ENCODE measurements at places on chromosomes 7 and 10.

GRCh38 chr7:103077318-103077717 is 2.4 kb downstream of the ARMC10 start:
- no peak for DNase-seq

DNA sequence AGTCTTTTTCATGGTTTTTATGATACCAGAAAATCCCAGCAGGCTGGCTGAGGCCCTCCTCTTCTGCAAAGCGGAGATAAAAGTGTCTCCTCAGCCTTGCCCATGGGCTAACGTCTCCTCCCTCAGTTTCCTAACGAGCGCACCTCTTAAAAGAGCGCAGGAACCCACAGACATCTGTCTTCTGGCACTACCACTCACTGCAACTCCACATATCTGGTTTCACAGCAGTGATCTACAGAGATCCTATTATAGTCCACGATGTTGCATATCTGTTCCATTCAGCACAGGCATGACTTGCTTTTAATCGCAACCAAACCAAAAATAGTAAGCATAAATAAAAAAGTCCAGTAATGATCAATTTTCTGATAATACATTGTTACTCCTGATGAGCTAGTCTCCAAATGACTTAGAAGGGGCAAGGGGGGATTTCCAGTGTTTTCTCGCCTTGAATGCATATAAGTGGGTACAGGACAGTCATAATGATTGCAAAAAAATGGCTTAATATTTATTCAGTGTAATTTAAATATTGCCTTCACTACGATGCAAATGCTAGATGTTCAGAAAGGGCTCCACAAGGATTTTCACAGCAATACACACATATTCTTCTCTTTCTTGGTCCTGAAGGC is 20.9 kb downstream of the ANKRD22 start:
- peak; percentile 19 for DNase-seq

GRCh38 chr10:76210211-76210610 is 778.8 kb downstream of the LRMDA start:
- DNase-seq, result no peak

GRCh38 chr10:72695496-72695895 is 3.6 kb downstream of the MCU start:
- DNase-seq, result no peak

DNA sequence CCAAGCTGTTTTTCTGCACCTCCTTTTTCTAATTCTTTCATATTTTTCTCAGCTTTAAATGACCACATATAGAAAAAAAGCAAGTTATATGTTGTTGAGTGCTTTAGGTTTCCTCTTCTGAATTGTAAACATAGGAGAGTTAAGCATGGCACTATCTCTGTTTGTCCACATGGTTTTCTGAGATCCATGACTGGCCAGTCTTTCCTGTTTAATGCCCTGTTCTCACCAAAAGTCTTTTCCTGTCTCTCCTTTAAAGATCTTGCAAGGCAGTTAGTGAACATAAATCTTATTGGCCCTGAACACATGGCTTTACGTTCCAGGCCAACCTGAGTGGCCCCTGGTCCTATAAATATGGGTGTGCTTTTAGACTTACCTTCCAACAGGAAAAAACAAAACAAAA is 19.4 kb downstream of the TRPV5 start:
- DNase-seq, result no peak

DNA sequence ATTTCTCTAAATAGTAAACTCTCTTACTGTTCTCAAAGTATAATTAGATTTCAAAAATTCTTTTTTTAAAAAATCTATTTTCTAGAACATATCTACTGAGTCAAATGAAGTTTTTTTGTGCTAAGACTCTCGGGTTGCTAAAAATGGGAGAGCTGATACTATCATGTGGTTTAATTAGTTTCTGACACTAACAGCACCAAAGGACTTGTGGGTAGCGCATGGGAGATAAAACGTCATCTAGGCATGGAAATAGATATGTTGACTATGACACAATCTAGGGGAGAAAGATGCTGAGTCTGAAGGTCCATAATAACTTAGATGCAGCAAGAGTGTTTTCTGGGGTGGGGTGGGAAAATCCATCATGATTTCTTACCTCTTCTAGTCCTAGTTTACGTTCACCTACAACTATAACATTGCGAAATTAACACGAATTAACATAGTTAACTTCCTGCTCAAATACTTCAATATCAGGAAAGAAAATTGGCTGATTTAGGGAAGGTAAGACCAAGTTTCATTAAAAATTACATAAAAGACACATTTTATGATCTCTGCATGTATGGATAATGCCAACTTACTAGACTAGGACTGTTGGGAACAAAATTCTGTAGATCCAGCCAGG is 14.3 kb upstream of the ARMC3 start:
- no peak for DNase-seq

DNA sequence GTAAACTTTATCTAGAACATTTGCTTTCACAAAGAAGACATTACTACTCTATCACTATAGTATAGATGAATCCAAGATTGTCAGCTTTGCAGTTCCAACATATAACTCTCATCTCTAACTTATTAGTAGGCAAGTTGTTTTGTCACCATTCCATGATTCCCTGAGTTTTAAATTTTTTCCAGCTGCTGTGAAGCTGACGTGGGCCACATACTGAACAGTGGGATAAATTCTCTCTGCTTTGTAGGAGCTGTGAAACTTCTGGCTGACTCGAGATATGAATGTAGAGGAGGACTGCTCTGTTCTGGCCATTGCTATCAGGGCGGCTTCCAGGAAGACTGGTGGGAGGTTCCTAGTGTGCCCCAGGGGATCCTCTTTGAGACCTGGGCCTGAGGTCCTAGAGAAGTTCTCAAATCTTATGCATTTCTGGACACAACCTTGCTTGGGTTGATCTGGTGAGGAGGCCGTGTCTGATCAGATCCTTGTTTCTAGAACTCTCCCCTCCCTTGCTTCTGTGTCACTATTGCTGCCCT is 58.0 kb downstream of the LSMEM1 start:
- DNase-seq, result no peak

DNA sequence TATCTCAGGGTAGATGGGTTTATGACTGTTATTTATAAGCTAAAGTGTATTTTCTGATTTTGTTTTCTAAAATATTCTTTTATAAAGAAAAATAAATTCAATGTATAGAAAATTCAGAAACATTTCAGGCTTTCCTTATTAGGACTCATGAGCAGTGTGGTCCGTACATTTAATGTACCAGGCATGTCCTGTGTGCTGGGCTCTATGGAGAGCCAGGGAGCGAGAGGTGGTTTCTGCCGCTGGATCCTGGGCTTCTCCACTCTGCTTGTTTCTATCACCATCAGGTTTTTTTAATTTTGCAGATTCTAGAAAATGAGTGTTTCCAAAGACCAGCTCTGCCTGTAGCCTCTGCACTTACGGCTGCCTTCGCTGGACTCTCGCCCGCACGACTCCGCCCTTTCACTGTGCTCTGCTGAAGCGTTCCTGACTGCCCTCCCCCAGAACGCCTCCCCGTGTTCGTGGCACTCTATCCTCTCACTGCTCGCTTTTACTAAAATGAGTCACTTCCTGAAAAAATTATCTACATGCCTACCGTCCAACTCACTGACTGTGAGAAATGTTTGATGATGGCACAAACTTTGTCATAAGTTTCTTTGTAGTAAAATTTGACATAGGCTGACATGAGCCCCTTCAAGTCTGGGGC is 188.5 kb downstream of the ZMYND11 start:
- peak; percentile 27 for DNase-seq

DNA sequence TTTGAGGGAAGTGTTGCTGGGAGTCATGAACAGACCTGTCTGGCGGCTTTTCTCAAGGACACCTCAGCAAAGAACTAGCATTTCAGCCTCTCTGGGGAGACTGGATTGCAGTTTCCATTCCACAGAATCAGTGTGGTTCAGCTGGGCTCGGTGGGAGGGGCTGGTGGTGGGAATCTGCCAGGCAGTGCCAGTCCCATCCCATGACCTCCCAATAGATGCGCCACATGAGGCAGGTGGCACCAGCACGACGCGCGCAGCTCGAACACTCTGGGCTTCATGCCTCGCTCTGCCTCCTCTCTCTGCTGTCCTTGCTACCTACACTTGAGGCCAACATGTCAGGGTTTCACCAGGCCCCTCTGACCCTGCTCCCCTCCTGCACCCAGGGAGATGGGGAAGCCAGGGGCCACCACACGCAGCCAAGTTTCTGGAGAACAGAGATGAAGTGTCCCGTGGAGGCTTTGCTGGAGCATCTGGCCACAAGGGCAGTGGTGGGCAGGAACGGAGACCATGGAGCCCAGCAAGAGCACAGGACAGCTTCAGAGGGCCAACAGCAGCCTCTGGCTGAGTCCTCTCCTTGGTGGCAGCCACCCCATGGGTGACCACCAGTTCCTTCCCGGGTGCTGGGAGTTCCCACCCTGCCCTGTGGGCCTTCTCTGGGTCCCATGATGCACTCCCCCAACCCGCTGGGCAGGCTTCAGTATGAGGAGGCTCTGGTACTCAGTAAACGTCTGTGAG is 2.3 kb downstream of the NACAD start:
- no peak for DNase-seq

GRCh38 chr7:128954150-128954549 is 16.4 kb downstream of the IRF5 start:
- DNase-seq, result no peak

DNA sequence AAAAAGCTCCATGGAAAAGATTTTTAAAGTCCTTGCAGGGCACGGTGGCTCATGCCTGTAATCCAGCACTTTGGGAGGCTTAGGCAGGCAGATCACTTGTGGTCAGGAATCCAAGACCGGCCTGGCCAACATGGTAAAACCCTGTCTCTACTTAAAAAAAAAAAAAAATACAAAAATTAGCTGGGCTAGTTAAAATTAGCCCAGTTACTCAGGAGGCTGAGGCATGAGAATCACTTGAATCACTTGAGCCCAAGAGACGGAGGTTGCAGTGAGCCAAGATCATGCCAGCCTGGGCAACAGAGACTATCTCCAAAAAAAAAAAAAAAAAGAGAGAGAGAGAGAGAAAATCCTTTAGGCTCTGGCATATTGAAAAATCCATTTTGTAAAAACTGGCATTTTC is 61.9 kb downstream of the CCDC6 start:
- DNase-seq, result no peak

- DNase-seq, result no peak
Observed at GRCh38 chr10:26215396-26215934, 1.1 kb upstream of the GAD2 start.

GRCh38 chr10:71053169-71053895 is 159.0 kb upstream of the UNC5B start:
- peak; percentile 23 for DNase-seq

DNA sequence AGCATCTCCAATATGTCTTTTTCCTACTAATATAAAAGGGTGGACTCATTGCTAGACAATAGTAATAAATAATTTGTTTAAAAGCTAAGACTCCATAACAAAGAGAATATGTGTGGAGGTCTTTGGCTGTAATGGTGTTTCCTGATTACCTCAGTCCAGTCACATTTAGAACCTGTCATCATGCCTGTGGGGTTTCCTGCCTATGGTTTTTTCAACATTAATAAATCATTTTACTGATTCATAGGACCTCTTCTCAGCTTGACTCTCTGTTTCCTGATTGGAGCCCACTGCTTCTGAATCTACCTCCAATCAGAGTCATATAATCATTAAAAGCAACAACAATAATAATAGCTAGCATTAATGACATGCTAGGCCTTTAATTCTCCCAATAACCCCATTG is 52.4 kb upstream of the GNAI1 start:
- DNase-seq, result peak; percentile 61

GRCh38 chr10:599767-600166 is 89.7 kb downstream of the DIP2C start:
- no peak for DNase-seq

GRCh38 chr7:314853-315252 is 24.9 kb downstream of the FOXL3 start:
- DNase-seq, result no peak

DNA sequence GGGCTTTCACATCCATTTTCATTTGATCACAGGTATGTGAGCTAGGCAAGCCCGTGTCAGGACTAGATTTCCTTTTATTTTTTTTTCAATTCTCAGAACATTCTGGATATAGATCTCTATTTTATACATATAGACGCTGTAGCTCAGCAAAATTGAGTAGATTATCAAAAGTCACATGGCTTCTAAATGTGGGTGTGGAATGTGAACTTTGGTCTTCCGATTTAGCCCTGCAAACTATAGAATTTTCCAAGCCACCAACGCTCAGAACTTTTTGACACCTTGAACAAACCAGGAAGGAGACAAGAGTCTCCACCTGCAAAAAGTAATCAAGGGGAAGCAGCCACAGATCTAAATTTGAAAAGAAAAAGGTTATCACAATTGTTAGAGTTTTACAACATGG is 15.9 kb upstream of the FFAR4 start:
- no peak for DNase-seq

GRCh38 chr10:109743146-109743545 is 180.2 kb downstream of the XPNPEP1 start:
- DNase-seq, result no peak

- peak; percentile 80 for DNase-seq
Observed at GRCh38 chr7:101507791-101508252, 121.3 kb downstream of the MYL10 start.

DNA sequence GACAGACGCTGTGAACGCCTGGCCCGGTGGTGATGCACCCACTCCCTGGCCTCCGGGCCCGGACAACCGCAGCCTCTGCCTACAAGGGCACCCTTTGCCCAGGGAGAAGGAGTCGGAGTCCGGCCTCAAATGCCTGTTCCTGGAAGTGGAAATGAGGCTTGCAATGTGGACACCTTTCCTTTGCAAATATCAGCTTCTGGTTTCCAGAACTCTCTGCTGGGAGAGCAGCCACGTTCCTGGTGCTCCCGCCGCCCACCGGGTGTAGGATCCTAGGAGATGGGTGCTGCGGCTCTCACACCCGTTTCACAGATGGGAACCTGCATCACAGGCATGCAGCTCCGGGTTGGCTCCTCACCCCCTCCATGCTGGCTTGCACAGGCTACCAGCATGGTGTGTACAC is 2.9 kb downstream of the FOXL3 start:
- DNase-seq, result no peak

GRCh38 chr10:79274279-79275104 is 72.8 kb upstream of the PPIF start:
- DNase-seq, result no peak

GRCh38 chr10:31549896-31550295 is 230.9 kb downstream of the ZEB1 start:
- DNase-seq, result peak; percentile 5

DNA sequence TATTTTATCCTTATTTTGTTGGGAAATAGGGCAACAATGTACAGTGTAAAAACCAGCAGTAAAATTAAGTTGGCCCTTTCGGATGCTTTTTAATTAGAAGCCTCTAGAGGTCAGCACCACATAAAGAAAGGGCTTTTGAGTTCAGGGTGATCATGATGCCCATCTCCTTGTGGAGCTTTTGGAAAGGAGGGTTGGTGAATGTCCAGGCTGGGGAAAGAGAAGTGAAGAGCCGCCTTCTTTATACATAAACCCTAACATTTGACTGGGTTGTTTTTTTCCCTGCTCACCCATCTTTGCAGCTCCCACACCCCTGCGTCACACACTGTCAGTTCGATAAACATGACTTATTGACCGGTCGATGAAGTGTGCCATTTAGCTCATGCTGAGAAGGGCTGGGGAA is 29.8 kb downstream of the MTURN start:
- DNase-seq, result peak; percentile 41

GRCh38 chr10:17431871-17432311 is 22.5 kb downstream of the ST8SIA6 start:
- no peak for DNase-seq

Measured in common myeloid progenitor, CD34-positive (primary cell).